Naive thymus-derived CD8-positive, alpha-beta T cell (primary cell): ENCODE measurements at places on chromosomes 4 and X. TPM values are rescaled to one million over a fixed set of nuclear protein-coding genes. Genes with fewer than 3 reads are reported as not detected.

Gene DMRTC1B
- total RNA-seq = 1.9 TPM

Gene ADAM29
- not detected for total RNA-seq

Gene TCP11X2
- not detected for total RNA-seq

Gene TIGD4
- total RNA-seq = 0.36 TPM

Gene ATP1B4
- total RNA-seq = not detected

Gene ANOS1
- total RNA-seq = not detected

Gene UCHL1
- not detected for total RNA-seq

Gene GAGE13
- not detected for total RNA-seq

Gene RS1
- not detected for total RNA-seq

Gene STAG2
- 131 TPM for total RNA-seq

- DNase-seq = no peak
These were observed 270.5 kb downstream of the TENM3 start for GRCh38 chr4:182513587-182514291.

- DNase-seq = no peak
These were observed 44.9 kb upstream of the PUDP start for GRCh38 chrX:7192871-7193270.

DNA sequence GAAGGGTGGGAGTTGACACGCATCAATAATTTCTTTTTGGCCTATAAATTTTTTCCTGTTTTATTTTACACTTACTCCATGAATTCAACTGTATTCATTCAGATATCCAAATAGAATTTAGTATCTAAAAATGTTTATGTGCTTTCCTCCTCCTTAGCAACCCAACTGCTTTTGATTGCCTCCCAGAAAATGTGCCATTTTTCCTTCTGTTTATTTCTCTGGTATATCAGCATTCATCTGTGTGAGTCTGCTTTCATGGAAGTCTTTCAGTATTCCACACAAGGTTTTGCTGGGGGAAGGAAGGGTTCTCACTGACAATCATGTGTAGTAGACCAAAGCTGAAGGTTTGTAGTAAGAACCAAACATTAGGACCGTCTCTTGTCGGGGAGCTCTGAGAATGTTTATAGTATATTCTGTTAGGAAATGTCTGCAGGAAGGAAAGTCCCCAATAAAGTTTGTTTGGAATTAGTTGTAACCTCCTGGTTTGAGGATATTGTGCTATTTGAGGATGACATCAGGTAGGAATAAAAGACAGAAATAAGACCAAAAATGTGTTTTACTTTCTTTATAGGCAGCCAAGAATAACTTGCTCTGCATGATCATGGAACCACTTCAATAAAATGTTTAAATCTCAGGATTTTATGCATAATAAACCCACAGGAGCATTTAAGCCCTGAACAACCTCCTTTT is 673.6 kb upstream of the INTU start:
- DNase-seq = no peak

DNA sequence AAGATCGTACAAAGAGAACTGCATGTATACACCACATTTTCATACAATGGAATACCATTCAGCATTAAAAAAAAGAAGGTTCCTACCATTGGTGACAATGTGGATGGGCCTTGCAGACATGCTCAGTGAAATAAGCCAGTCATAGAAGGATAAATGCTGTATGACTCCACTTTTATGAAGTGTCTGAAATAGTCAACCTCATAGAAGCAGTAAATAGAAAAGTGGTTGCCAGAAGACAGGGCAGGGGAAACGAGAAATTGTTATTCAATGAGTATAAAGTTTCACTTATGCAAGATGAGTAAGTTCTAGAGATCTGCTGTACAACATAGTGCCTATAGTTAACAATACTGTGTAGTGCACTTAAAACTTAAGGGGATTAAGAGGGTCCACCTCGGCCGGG is 257.5 kb upstream of the FTHL17 start:
- DNase-seq = no peak

GRCh38 chrX:85391185-85391877 is 11.9 kb upstream of the POF1B start:
- DNase-seq = no peak

DNA sequence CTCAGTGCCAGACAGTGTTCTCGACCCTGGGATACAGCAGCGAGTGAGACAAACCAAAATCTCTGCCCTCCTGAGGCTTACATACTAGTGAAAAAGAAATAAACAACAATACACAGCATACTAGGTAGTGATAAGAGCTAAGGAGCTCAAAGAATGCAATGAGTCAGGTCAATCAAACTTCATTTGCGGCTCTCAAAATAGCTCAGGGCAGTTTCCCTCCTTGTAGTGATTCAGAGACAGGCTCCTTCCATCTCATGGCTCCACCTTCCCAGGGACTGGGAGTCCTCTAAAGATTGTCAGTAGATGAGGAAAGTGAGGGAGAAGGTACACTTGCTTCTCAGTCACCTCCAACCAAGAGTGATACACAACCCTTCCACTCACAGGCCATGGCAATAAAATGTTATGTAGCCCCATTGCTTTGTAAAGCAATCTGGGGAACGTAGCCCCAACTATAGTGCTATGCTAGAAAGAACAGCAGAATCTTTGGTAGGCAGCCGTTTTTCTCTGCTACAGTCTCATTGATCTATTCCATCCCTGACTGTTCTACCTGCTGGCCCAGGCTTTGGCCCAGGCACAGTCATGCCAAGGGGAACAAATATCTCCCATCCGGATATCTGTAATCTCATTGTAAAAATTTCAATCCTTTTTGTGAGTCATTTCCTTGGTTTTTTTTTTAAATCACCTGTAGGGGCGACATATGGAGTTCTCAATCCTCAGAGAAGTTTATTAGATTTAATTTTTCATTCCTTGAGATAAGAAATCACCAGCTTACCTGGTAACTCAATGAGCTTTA is 183.1 kb upstream of the S100G start:
- no peak for DNase-seq

- no peak for DNase-seq
These were observed 283.7 kb upstream of the GATB start for GRCh38 chr4:152044331-152045036.

DNA sequence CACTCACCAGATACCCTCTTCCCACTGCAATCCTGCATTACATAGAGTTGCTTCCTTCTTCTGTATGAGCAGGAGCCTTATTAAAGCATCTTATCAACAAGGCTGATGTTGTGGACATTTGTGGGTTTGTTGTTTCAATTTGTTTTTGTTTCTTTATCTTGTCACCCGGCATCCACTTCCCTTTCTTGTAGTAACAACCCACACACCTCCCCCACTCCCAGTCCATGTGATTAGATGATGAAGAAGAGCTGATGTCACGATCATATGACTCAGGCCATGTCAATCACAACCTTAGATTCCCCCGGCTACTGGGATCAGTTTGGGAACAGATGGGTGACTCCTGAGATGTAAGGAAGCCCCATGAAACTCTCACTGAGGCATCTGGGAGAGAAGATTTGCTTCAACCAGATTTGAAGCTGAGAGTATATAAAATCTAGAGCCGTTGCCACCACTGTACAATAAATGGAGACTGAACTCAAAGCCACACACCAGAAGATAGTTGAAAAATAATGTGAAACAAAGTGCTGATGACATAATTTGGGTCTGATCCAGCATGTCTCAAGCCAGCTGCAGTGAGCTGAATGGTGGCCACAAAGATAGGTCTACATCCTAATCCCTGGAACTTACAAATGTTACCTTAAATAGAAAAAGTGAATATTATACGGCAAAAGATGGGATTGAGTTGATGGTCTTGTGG is 34.1 kb upstream of the SRD5A3 start:
- DNase-seq = no peak

- no peak for DNase-seq
These were observed 56.6 kb downstream of the AMELX start for GRCh38 chrX:11349661-11350337.

- no peak for DNase-seq
These were observed 943.0 kb upstream of the PRKX start for GRCh38 chrX:4656419-4656818.

DNA sequence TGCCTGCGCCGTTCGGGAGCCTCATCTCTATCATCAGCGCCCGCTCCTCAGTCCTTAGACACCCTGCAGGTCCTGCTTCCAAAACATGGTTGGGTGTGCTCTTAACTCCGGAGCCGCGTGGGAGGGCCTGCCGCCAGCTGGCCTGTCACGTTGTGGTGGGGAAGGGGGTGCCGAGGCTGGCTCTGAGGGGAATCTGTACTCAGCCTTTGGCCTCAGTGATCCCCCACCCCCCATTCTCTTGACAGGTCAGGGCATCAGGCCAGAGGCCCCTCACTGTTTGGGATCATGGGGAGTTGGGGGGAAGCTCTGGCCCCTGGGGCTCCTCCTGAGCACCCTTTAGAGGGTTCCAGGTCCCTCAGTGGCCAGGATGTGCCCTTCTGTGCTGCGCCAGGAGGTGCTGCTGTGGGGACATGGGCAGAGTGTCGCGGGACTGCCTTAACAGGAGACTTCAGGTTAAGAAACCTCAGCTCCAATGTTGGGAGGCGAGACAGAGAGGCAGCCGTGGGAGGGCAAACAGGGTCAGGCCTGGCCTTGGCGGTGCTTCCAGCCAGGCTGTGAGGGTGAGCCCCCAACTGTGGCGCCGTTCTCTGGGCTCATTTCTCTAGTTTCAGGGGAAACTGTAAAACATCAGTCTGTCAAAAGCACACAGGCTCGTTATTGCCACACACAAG is 33.5 kb downstream of the TRMT44 start:
- no peak for DNase-seq

- DNase-seq = no peak
These were observed 1468.0 kb downstream of the C4orf33 start for GRCh38 chr4:130563889-130564418.

DNA sequence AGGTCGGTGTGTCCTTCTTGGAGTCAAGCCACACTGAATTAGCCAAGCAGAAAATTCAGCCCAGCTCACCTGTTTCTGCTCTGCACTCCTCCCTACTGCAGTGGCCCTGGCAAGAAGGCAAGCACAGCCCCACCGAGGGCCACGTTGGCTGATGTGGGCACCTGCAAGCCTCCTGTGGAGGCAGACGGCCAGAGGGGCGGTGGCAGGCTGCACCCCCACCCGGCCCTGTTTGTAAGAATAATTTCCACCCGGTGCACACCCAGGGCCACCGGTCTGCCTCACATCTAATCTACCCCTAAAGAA is 18.8 kb downstream of the PPP2R2C start:
- DNase-seq = no peak

DNA sequence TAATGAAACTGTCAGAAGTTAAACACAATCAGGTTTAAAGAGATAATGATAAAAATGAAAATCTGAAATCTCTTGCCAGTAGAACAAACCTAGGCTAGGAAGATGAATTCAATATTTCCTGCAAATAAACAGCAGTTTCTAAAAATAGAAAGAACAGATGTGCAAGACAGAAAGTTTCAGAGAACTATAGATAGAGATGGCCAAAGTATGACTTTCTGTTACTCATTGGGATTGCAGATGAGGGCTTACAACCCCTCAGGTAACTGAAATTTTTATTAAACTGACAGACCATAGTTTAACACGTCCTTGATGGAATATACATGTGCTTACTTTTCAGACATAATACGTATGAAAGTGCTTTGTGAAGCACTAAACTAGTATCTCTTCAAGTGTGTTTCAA is 82.3 kb upstream of the PPARGC1A start:
- no peak for DNase-seq

DNA sequence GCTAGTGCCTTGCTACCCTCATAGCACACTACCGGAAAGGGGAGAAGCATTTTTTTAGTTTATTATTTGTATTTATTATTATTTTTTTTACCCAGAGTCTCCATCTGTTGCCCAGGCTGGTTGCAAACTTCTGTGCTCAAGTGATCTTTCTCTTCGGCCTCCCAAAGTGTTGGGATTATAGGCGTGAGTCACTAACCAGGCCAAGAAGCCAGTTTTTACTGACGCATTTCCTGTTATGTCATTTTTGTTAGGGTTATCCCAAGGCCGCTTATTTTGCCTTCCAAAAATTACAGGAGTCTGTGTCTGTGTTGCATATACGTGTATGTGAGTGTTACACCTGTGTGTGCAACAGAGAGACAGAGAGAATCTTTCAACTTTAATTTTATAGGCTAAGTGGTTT is 404.5 kb downstream of the GBA3 start:
- DNase-seq = no peak

DNA sequence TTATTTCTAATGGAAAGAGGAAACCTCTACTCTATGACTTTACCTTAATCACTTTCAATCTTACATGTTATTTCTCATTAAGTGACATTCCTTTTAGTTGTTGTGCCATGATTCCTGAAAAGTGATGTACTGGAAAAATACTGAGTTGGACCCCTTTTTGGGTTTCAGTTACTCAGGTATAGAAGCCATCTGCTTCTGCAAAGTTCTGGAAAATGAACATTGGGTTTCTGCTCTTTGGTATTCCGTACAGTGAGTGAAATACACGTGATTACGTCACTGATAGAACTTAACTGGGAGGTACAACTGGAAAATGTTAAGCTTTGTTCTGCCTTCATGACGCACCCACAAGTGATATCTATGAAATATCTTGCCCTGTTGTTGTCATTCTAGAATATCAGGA is 114.7 kb downstream of the MID1 start:
- DNase-seq = no peak

DNA sequence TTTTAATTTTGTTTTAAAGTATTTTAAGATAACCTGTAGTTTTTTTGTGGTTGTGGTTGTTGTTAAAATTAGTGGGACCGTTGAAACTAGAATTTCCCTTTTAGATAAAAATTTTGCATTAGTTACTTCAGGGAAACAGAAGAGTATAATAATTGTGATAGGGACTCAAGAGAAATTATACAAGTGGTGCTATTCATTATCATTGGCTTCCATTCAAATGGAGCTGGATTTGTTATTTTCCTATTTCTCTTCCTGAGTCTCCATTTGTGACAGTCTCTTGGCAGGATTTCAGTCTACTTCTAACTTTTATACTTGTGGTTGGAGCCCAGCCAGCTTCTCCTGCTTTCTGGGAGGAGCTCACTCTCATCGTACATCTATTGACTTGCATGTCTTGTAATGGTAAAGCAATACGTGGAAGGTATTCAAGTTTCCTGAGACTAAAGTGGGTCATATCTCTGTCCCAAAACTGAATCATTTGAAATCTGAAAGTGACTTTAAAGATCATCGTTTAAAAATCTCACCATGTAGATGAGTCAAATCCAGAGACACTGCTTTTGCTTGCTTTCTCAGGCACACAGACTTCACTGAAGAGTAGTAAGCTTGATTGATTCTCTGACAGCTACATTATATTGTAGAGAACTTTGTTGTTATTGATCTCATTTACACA is 155.8 kb downstream of the RPA4 start:
- DNase-seq = no peak
